ENCODE measurements at places on chromosomes 4 and X. TPM values are rescaled to one million over a fixed set of nuclear protein-coding genes. Genes with fewer than 3 reads are reported as not detected.

DNA sequence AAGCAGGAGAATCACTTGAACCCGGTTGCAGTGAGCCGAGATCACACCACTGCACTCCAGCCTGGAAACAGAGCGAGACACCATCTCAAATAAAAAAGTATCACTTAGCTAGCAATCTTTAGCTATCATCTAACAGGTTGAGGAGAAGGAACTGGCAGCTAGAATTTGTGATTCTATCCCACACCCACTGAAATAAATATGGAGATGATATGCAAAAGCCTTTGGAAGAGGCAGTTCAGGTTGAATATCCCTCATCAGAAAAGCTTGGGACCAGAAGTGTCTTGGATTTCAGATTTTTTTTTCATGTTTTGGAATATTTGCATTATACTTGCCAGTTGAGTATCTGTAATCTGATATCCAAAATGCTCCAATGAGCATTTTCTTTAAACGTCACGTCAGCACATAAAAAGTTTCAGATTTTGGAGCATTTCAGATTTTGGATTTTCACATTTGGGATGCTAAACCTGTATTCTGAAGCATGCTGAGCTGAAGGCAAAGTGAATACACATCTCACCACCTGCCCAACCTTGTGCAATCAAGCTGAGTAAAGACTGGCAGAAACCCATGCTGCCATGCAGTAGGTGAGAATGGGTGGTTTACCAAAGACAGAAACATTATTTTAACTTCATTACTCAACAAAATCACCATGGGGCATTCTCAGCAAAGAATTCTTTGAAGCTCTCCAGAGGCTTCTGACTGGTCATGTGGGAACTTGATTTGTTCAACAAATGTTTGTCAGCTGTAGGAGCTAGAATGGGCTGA is 159.3 kb downstream of the SH3KBP1 start:
- DNase-seq = no peak

DNA sequence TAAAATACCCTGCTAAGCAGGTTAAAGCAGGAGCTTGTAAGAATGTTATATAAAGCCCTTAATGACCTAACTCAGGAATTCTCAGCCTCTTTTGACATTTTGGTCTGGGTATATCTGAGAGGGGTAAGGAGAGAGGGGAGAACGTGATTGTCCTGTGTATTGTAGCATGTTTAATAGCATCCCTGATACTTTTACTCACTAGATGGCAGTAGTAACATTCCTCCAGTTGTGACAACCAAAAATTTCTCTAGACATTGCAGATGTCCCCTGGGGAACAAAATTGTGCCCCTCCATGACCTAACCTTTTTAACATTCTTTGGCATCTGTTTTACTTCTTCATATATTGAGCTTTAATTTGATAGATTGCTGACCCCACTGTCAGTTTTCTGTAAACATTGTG is 17.9 kb downstream of the SMARCA5 start:
- DNase-seq = no peak

DNA sequence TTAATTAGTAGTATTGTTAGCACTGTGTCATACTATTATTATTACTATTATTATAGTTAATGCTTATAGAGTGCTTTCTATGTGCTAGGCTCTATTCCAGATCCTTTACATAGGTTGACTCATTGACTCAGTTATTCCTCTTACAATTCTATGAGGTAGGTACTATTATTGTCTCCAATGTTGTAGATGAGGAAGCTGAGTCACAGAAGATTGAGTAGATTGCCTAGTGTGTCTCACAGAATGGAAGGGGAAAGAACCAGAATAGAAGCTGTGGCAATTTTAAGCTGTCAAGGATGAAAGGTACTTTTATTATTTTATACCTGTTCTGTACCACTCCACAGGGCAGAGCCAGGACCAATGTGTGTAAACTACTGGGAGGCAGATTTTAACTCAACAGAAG is 1.9 kb upstream of the TCEAL1 start:
- DNase-seq = no peak

- DNase-seq = no peak
These were observed 2268.3 kb downstream of the ARAP2 start for GRCh38 chr4:33975995-33976394.

GRCh38 chr4:960636-961350 is 12.6 kb downstream of the DGKQ start:
- no peak for DNase-seq

GRCh38 chrX:21813612-21814368 is 25.6 kb upstream of the MBTPS2 start:
- DNase-seq = no peak

GRCh38 chrX:146863566-146863965 is 49.0 kb upstream of the CXorf51A start:
- no peak for DNase-seq

DNA sequence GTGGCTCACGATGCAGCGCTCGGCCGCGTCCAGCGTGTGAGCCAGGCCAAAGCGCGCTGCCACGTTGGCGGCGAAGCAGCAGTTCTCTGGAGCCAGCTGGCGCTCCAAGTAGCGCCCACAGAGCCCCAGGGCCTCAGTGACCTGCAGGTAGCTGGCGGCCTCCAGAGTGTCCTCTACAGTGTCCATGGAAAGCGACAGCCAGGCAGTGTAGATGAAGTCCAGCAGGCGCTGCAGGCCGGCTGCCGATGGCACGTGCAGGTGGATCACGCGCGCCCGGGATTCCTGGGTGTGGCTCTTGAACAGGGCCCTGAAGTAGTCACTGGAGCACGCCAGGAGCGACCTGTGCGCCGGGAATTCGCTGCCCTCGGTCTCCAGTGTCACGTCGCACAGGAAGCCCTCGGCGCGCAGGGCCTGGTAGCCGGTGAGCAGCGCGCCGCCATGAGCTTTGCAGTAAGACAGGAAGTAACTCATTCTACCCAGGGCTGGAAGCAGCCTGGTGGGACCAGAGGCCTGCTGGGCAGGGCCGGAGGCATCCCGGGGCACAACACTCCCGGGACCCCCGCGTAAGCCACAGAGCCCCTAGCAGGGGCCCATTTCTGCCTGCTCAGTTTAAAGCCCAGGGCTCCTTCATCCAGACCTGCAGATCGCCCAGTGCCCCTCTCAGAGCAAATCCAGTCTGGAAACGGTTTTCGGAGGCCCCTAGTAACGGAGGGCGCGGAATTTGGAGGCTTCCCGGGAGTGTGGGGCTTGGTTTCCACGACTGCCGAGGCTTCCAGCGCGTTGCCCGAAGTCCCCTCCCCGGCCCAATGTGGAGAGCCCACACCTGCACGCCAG is 595 bp downstream of the KLHL34 start:
- DNase-seq = no peak

GRCh38 chr4:137656661-137657060 is 124.4 kb upstream of the PCDH18 start:
- no peak for DNase-seq

- no peak for DNase-seq
These were observed 434.7 kb downstream of the PACRGL start for GRCh38 chr4:21134994-21135393.

DNA sequence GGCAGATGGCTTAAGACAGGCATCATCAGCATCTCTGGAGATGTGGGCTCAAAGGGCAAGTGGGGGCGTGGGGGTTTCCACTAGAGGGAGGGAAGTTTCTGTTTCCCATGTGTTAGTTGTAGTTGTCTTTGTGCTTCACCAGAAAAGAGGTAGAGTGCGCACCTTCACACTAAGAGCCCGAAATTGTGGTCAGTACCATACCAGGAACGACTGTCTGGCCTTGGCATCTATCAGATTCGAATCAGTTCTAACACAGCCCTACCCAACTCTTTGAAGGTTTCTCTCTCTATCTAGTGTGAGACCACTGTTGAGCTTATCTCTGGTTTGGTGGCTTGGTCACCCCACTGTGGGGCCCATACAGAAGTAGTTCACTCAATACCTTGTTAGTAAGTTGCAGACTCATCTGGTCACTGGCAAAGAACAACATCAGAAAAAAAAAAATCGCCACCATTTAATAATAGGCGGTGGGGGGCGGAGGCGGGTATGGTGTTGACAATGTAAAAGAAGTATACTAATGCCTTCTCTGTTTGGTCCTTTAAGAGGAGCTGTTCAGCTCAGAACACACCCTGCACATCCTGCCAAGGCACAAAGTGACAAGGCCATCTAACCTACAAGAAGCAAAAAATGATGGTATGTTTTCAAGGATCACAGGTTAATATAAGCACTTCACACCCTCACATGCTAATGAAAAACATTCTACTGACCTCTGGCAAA is 71.1 kb downstream of the NYX start:
- no peak for DNase-seq

DNA sequence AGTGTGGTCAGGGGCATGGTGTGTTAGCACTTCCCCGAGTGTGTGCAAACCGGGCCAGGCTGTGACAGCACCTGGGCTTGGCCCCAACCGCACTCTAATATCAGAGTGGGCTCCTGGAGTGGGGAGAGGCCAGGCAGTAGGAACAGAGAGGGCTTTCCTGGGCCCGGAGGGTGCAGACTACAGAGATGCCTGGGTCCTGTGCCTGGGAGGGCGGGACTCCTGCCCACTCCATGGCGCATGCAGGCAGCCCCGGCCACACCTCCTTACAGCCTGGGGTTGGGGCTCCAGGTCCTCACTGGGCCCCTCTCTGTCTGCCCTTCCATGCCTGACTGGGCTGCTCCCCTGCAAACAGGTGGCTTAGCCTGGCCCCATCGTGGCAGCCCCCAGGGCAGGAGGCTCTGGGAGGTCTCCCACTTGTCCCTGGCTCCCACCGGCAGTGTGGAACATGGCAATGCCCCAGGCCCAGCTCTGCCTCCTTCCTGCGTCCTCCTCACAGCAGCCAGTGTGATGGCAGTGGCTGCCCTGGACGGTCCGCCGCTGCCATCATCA is 60.4 kb downstream of the AGA start:
- DNase-seq = no peak

DNA sequence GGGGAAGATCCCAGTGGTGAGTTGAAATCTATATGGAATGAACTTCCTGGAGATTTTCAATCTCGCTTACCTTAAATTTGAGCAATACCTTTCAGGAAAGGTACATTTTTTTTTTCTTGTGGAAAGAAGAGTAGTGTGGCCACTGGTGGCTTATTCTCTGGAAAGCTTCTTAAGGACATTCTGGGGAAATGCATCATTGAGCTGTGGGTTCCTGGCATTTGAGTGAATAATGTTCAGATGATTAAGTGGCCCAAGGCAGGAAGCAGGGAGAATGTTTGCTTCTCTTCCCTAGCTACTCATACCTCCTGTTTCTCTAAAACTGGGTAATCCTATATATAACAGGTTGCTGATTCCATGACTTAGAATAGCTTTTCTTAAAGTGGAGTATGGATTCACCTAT is 31.8 kb downstream of the STAG2 start:
- no peak for DNase-seq

- DNase-seq = no peak
These were observed 393.4 kb downstream of the MID1IP1 start for GRCh38 chrX:39194673-39195072.

- DNase-seq = no peak
These were observed 197.0 kb upstream of the SLITRK2 start for GRCh38 chrX:145620666-145621065.

GRCh38 chr4:153679486-153679885 is 4.6 kb upstream of the TLR2 start:
- DNase-seq = peak; percentile 82

Gene AFAP1
- 45.3 TPM for total RNA-seq

Gene SPARCL1
- 868 TPM for total RNA-seq

Gene APLN
- total RNA-seq = 8.5 TPM

Gene GAGE12E
- total RNA-seq = not detected

All from posterior vena cava (tissue), 2 donors.